ENCODE measurements at places on chromosomes 3 and 15.

- DNase-seq = no peak
Measured at GRCh38 chr3:126984391-126985131, 1.6 kb downstream of the PLXNA1 start.

GRCh38 chr3:129016720-129017483, 15.8 kb downstream of the EFCC1 start:
- no peak for DNase-seq

DNA sequence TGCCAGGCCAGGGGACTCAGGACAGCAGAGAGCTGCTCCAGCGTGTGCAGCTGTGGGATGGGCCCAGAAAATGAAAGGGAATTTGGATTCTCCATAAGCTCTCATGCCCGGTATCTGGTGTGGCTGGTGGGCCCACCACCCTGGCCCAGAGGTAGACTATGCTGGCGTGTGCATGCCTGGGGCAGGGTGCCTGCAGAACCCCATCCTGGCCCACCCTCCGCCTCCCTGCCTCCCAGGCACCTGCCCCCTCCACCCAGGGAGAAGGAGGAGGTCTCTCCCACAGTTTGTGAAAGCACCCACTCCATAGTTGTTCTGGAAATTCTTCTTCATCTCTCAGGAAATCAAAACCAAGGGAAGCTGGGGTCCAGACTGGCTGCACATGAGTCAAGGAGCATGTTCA, 112.9 kb downstream of the ADCY5 start:
- DNase-seq = no peak

DNA sequence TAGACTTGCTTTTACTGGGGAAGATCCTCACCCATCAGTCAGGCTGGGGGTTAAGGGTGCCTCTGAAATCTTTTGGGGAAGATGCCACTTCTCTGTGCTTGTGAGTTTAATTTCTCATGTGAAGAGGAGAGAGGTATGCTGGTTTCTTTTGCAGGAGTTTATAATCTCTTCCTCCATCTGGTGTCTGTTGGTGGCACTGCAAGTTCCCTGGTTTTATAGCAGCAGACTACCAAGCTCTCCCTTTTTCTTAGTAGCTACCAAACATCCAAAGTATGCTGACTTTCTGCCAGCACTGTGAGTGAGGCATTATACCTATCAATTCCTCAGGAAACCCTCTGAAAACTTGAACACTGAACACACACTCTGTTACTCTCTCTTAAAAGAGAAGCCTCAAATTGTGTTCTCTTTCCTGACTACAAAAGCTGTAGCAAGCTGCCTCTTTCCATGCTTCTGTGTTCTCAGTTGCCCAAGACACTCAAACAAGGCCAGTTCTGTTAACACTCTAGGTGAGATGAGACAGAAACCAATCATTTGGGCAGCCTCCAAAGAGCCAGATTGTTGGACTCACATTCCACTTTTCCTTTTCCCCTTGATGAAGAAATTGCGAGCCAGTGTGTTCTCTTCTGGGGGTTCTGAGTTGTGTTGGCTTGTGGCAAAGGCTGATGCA, 299.5 kb downstream of the GAP43 start:
- no peak for DNase-seq

GRCh38 chr3:49406571-49407565, 4.9 kb downstream of the RHOA start:
- no peak for DNase-seq

- DNase-seq = no peak
Measured at GRCh38 chr15:76116138-76116885, 56.5 kb downstream of the TMEM266 start.

DNA sequence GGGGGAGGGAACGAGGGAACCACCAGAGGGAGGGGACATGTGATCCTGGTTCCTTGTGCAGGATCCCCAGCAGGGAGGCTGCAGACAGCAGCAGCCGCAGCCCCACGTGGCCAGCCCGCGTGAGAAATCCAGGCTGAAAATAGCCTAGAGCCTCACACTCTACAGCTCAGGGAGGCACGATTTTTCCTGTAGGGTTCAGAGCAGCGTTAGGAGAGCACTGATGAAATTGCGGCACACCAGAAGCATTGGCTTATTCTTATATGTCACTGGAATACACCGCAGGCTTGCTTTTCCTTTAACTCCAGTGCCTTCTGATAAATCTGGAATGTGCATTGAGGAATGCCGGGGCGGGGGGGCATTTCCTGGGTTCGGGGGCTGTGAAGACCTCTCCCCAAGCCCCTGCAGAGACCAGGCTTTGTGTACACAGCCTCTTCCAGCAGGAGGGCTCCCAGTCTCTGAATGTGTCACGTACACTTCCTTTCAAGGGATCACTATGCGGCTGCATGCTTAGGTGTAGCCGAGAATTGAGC, 193.0 kb downstream of the ATP10A start:
- DNase-seq = no peak

GRCh38 chr3:114408736-114409670, 115.2 kb downstream of the TIGIT start:
- DNase-seq = no peak

DNA sequence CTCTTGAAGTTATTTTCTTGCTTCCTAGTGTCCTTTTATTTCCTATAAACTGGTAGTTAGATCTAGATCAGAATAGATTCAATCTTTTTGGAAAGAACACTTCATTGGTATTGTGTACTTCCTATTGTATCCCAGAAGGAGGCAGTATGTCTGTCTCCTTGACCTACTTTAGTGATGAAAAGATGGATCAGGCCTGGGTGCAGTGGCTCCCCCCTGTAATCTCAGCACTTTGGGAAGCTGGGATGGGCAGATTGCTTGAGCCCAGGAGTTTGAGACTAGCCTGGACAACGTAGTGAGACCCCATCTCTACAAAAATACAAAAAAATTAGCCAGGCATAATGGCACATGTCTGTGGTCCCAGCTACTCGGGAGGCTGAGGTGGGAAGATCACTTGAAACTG, 12.0 kb downstream of the BSN start:
- no peak for DNase-seq

All from stimulated activated CD8-positive, alpha-beta memory T cell treated with anti-CD3 and anti-CD28 coated beads, Interleukin-4, amount 100 ng/mL, for 48 hours (primary cell).